ENCODE measurements at places on chromosomes 5 and 9. TPM values are rescaled to one million over a fixed set of nuclear protein-coding genes. Genes with fewer than 3 reads are reported as not detected.

KCNN2 gene
- 0.40 TPM for total RNA-seq

LTC4S gene
- total RNA-seq: 1.9 TPM

IL33 gene
- total RNA-seq: 7.6 TPM

PAEP gene
- not detected for total RNA-seq

ASS1 gene
- total RNA-seq: 599 TPM

ASTN2 gene
- total RNA-seq: 10.2 TPM

GPR151 gene
- not detected for total RNA-seq

PLAC8L1 gene
- total RNA-seq: not detected

SYNPO gene
- total RNA-seq: 63.2 TPM

SNX18 gene
- total RNA-seq: 28.0 TPM

MED27 gene
- 5.8 TPM for total RNA-seq

TAF1L gene
- not detected for total RNA-seq

NUDT2 gene
- 14.7 TPM for total RNA-seq

IL5 gene
- not detected for total RNA-seq

PCDHGA7 gene
- total RNA-seq: 0.57 TPM

MARVELD2 gene
- total RNA-seq: 43.3 TPM

NMUR2 gene
- total RNA-seq: not detected

DOCK8 gene
- 119 TPM for total RNA-seq

SLC45A2 gene
- total RNA-seq: not detected

GRIN3A gene
- not detected for total RNA-seq

KIF24 gene
- 2.1 TPM for total RNA-seq

PCDHGA6 gene
- 4.1 TPM for total RNA-seq

POLR1E gene
- 21.5 TPM for total RNA-seq
